ENCODE measurements at places on chromosomes 3 and 15.

GRCh38 chr3:154568064-154568463 is 138.1 kb upstream of the GPR149 start:
- DNase-seq, result no peak

- DNase-seq, result peak; percentile 42
These were observed at the start of gene PYGO1 for GRCh38 chr15:55588070-55588814. Gene PYGO1, minus strand, starts transcription at chr15:55588345. Its CDS starts 462 bp downstream, at chr15:55587883.

- DNase-seq, result no peak
These were observed 153.6 kb downstream of the TMEM108 start for GRCh38 chr3:133191818-133192217.

GRCh38 chr3:153221748-153222162 is 59.7 kb downstream of the RAP2B start:
- peak; percentile 48 for DNase-seq

DNA sequence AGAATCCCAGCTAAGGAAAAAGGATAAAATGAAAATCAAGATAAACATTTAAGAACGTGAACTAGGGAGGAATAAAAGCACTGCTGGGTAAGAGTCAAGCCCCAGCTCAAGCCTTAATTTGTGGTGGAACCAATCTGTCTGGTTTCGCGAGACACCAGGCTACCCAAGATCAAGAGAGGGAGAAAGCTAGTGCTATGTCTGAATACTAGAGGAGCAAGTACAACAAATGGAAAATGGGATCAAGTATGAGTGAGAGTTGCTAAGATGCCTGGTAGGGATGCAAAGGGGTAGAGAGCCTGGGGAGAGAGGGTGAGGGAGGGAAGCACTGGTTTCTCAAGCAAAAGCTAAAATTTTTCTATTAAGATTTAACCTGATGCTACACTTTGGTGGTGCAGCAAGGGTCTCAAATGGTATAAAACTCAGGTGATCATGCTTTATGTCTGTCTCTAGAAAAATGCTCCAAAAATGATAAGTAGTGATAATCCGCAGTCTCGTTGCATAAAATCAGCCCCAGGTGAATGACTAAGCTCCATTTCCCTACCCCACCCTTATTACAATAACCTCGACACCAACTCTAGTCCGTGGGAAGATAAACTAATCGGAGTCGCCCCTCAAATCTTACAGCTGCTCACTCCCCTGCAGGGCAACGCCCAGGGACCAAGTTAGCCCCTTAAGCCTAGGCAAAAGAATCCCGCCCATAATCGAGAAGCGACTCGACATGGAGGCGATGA is 1.7 kb upstream of the SETD5 start:
- no peak for DNase-seq

GRCh38 chr15:36940636-36941260 is 159.6 kb downstream of the MEIS2 start:
- no peak for DNase-seq

DNA sequence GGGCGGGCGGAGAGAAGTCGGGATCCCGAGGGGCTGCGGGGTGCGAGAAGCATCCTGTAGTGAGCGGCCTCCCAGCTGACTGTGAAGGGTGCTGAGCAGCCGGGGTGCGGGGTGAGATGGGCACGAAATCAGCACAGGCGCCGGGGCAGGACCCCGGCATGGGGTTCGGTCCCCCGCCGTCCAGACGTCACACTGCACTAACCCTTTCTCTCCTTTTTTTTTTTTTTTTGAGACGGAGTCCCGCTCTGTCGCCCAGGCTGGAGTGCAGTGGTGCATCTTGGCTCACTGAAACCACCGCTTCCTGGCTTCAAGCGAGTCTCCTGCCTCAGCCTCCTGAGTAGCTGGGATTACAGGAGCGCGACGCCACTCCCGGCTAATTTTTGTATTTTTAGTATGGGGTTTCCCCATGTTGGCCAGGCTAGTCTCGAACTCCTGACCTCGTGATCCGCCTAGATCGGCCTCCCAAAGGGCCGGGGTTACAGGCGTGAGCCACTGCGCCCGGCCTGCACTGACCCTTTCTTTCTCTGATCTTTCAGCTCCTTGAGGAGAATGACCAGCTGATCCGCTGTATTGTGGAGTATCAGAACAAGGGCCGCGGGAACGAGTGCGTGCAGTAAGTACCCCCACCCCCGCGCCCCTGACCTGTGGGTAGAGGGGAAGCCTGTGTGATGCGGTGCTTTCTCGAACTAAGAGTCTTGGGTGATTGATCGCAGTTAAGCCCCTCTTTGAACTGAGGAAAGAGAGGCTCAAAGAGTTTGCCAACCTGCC is 513 bp downstream of the SS18L2 start:
- no peak for DNase-seq

GRCh38 chr15:60091157-60091556 is 87.0 kb downstream of the FOXB1 start:
- no peak for DNase-seq

DNA sequence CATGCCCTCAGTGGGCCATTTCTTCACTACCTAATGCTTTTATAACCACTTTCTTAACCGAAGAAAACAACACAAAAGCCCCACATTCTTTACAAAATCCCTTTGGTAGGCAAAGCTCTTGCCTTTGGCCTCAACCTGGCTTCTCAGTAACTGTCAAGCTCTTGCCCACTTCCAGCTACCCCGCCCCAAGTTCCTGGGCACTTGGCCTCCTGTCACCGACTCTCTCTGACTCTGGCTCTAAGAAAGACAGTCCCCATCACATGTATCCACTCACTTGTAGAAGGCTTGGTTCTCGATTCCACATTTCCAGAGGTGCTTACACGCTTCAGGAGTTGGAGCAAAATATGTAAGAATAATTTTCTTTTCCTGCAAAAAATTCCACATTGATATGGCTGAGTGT is 61.1 kb downstream of the WDR76 start:
- no peak for DNase-seq

- no peak for DNase-seq
These were observed 81.8 kb downstream of the DNAJC13 start for GRCh38 chr3:132499071-132499470.

- DNase-seq, result no peak
These were observed 31.0 kb upstream of the AVEN start for GRCh38 chr15:34070003-34070402.

DNA sequence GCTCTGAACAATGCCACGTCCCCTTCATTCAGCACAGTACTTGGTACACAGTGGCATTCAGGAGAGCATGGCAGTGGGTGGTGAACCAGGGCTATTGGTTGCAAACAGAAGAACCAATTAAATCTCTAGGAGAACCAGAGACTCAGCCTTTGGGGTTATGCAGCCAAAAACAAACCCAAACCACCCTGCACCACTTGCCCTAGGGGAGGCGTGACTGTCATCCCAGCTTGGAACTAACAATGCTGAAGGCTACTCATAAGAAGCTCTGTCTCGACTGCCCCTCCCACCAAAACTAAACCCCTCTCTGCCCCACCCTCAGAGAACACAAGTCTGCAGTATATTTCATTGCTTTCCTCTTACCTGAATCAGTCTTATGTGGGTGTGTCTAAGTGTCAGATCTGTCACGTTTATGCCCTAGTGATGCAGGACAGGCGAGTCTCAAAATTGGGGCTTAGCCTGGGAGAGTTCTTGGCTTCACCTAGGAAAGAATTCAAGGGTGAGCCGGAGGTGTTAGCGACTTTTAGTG is 15.2 kb upstream of the KLHL40 start:
- DNase-seq, result no peak

DNA sequence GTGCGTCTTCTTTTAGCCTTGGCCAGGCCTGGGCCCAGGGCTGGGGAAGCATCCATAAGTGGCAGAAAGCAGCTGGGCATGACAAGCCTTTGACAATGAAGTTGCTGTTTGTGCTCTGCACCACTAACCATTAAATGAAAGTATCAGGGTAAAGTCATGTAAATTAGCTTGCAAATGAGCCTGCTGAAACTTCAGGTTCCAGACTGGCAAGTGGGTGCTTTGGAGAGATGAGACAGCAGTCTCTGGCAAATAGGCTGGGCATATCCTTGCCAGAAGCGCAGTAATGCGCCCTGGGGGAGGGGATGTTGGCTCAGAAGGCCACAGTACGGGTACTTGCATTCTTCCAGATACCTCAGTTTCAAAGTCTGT is 40.7 kb downstream of the RAB6B start:
- no peak for DNase-seq

GRCh38 chr15:85588677-85589076 is 206.0 kb downstream of the KLHL25 start:
- DNase-seq, result no peak

GRCh38 chr3:128551867-128552266 is 58.9 kb upstream of the GATA2 start:
- DNase-seq, result no peak

GRCh38 chr3:126135071-126135405 is 45.3 kb downstream of the ALDH1L1 start:
- DNase-seq, result no peak

- DNase-seq, result no peak
These were observed 24.1 kb upstream of the SENP5 start for GRCh38 chr3:196843435-196844110.

DNA sequence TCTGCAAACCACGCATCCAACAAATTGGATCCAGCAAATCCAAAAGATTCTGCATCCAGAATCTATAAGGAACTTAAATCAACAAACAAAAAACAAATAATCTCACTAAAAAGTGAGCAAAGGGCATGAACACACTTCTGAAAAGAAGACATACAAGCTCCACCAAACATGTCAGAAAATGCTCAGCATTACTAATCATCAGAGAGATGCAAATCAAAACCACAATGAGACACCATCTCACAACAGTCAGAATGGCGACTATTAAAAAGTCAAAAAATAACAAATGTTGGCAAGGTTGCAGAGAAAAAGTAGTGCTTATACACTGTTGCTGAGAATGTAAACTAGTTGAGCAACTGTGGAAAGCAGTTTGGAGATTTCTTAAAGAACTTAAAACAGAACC is 21.6 kb upstream of the SLC25A36 start:
- no peak for DNase-seq

- DNase-seq, result peak; percentile 60
These were observed 25.3 kb downstream of the ANP32A start for GRCh38 chr15:68795298-68795848.

DNA sequence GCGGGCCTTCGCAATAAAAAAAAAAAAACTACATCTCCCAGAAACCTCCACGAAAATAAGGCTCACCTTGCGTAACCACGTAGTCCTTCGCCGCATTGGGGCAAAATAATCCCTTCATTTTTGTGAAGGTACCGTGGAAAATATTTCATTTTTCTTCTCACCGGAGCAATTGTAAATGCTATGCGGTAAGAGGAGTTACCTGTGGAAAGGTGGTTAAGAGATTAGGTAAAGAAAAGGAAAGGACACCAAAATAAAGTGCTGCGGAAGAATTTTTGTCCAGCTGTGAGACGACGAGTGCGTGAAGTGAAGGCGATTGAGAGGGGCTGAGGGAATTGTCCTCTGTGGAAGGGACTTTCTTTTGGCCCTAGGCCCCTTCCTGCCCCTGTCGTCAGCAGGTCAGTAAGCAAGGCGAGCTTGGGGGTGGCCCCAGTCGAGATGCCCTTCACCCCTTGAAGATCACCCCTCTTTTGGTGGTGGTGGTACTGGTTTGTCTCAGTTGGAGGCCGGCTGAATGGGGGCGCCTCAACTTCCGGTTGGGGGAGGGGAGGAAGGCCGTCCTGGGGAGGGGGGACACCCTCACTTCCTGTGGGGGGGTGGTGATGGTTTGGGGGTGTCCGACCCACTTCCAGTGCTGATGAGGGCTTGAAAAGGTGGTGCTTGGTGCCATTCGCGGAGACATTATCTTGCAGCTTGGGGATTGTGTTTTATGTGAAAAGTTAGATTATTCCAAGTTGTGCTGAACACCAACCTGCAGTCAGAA is at the start of gene HMG20A:
HMG20A (plus strand) TSS at position 279 of the 760 bp plus-strand sequence. CDS start 37,520 bp downstream, outside the sequence.
- peak; percentile 65 for DNase-seq

DNA sequence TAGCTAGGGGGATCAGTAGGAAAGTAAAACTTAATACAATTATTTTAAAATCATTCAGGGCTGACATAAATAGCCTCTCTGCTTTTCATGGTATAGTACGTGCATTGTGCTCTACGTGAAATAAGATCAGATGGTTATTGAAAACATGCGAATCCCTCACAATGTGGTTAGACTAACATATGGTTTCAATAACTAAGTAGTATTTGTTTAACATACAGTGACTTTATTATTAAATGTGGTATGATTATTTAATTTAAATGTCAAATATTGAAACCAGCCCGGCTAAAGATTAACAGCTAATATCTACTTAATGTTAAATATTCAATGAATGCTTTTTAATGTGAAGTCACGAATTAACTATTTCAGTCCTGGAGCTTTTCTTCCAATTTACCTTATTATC is 473.9 kb upstream of the THBS1 start:
- no peak for DNase-seq

GRCh38 chr3:98737301-98737700 is 25.8 kb upstream of the ST3GAL6 start:
- DNase-seq, result no peak

GRCh38 chr3:194434503-194434902 is 35.4 kb upstream of the GP5 start:
- DNase-seq, result no peak

DNA sequence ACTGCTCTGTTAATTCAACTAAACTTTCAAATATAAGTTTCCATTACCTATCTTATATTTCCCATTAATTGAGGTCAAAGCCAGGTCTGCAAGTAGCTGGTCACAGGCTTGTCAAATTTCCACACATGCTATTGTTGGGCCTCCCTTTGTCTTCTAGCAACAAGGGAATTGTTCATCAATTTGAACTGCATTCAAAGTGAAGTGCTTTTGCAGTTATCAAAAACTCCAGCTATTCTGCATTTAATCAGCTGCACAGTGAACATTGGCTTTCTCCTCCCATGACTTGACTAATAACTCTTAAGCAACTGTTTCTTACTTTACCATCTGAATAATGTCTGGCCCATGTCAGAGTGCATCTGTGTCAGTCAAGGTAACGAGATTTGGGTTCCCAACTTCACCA is 198.4 kb downstream of the KCNH8 start:
- no peak for DNase-seq

GRCh38 chr3:65168547-65168946 is 480.7 kb upstream of the ADAMTS9 start:
- no peak for DNase-seq

DNA sequence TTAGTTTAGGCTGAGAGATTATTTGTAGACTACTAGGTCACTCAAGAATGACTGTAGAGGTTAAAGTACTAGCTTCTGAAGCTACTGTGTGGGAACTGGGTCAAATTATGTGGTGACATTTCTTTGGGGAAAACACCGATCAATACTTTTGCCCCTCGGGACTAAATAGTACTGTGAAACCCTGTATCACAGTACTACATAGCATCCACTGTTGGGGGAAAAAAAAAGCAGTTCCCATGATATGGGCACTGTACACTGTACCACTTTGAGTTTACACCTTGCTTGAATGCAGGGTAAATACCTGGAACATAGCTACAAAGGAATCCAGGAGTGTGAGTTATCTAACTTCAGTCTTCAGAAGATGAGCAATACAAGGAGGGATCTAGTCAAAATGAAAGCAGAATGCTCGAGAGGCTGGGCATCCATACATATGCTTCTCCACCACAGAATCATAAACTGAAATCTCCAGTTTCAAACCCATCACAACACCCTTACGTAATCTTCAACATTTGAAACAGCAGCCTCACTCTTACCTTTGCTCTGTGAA is 311.4 kb downstream of the UNC13C start:
- no peak for DNase-seq

DNA sequence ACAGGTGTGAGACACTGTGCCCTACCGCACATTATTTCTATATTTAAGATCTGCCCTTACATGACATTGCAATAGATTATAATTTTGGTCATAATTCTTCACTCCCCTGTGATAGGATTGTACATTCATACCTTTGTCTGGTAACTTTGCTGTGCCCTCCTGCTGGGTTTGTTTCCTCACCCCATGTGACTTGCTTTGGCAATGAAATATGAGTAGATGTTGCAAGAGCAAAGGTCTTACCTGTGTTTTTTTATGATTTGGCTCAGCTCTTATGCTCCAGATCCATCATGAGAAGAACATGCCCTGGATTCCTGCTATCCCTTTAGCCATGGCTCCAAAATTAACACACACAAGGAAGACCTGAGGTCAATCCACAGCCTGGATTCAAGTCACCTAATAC is 137.7 kb upstream of the EOMES start:
- DNase-seq, result no peak
